ENCODE measurements at places on chromosomes 2 and 18.

DNA sequence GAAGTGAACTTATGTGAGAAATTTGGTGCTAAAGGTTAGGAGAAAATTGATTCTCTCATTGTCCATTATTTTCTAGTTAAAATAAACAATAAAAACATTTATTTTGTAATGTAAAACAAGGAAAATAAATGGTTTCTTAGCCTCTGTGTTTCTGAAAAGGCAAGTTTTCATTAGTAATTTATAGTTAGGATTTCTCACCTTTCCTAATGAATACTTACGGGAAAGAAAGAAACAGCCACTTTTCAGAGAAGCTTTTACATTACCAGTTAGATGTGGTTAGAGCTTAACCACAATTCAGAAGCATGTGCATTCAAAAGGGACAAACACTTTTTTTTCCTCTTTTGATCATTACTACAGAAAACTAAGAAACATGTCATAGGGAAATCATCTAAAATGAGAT is 18.8 kb downstream of the NEMP2 start:
- no peak for DNase-seq

- DNase-seq, result no peak
Observed at GRCh38 chr2:10759151-10759714, 37.8 kb downstream of the ATP6V1C2 start.

DNA sequence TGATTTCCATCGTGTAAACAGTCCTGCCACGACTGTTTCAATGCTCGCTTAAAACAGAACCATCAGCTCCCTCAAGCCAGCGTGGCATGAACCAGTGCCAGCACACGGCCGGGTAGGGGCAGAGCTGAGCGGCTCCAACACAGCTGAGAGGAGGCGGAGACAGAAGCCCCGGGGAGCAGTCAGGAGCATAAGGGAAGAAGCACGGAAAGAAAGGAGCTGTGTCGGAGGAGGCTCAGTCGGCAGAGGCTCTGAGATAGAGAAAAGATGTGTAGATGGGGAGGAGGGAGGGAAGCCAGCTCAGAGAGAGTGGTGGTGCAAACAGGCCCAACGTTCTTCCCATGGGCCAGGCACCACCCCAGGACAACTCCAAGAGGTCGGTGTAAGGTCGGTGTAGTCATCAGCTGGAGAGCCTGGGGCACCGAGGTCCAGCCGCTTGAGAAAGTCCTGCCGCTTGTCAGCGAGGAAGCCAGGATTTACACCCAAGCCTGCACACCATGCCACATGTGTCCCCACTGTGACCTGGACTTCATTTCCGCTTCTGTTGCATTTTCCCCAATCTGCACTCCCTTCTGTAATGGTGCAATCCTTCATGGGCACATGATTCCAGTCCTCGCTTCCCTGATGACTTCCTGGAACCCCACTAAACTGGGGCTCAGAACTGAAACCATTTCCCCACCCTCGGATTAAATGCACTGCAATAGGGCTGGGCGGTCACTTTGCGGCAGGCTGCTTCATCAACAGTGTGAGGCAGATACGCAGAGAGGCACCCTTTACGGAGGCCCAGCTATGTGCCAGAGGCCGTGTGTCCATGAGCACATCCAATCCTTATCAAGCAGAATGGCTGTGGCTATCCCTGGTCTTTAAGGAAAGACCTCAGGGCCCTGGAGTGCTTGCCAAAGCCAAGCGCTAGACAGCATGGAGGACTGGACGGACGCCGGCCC is 43.5 kb downstream of the CYP27C1 start:
- no peak for DNase-seq

- DNase-seq, result no peak
Observed at GRCh38 chr2:71992036-71992435, 155.6 kb downstream of the CYP26B1 start.

- peak; percentile 37 for DNase-seq
Observed at GRCh38 chr18:64444819-64445218, 295.9 kb upstream of the LINC00305 start.

DNA sequence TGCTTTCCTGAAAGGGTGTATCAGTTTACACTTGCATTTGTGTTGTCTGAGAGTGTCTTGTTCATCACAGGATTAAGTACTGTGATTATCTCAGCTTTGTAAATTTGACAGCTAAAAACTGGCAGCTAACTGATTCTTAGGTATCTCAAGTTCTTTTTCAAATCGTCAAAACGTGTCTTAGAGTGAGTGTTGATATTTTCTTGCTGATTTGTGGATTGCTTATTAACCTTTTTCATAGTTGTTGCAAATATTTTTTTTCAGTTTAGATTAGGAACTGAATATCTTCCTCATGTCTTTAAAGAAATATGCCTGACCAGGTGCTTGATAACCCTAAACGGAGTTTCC is 41.9 kb downstream of the LRRFIP1 start:
- DNase-seq, result peak; percentile 66

- DNase-seq, result no peak
Observed at GRCh38 chr2:11618708-11619062, 51.3 kb downstream of the NTSR2 start.

DNA sequence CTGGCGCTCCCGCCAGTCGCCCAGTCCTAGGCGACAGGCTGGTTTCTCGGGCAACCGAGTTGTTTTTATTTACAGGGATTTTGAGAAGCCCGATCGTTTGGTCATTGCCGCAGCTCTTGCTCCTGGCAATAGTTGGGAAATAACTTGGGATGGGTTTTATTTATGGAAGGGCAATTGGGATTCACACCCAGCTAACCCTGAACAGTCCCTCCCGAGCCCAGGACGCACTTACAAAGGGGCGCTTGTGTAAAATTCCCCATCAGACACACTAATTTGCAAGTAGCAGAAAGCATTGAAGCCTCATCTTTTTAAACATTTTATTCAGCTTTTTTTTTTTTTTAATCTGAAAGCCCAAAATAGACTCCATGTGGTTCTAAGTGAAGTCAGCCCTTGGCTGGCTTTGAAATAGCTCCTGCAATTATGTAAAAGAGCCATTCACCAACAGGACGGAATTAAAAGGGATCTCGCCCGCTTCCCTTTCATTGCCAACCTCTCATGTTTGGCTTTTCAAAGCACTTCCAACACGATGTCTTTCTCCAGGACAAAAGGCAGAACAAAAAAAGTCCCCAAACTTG is 3.6 kb upstream of the GBX2 start:
- DNase-seq, result no peak

- DNase-seq, result no peak
Observed at GRCh38 chr2:205780645-205781044, 98.3 kb downstream of the NRP2 start.

GRCh38 chr2:239916205-239917124 is 108.7 kb downstream of the NDUFA10 start:
- no peak for DNase-seq

DNA sequence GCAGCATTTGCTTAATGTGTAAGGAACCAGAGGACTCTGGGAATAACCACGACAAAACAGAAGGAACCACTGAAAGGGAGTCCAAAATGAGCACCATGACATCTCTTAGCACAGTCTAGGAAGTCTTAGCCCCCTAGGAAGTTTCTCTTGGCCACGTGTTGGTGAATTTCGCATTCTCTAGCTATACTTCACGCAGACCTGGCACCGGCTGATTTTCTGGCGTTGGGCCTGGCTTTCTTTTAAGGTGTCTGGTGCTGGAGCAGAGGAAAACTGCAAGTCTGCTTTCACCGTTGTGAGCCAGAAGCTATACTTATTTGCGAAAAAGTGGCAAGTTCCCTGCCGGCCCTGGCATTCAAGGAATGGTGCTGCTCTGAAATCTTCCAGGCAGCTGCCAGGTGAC is 156.9 kb downstream of the COL4A4 start:
- DNase-seq, result no peak

DNA sequence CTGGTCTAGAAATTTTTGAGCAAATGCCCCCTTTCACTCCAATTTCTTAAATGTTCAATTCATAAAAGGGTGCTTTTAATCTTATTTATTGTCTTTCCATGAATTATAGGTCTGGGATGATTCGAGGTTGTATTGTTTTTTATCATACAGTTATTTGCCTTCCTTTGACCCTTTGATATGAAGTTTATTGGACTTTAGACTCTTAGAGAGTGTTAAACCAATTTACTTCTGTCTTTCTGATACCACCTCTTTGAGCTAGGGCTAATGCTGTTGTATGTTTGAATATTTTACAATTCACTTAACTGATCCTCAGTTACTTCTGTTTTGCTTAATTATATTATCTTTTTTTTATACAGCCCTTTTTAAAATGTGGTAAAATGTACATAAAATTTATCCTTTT is 89.6 kb upstream of the CYP20A1 start:
- DNase-seq, result no peak

- DNase-seq, result no peak
Observed at GRCh38 chr2:241300000-241300399, 15.5 kb downstream of the HDLBP start.

- DNase-seq, result no peak
Observed at GRCh38 chr2:216319771-216320170, 52.5 kb downstream of the MARCHF4 start.

GRCh38 chr2:44839771-44840502 is 101.6 kb upstream of the SIX3 start:
- DNase-seq, result no peak

DNA sequence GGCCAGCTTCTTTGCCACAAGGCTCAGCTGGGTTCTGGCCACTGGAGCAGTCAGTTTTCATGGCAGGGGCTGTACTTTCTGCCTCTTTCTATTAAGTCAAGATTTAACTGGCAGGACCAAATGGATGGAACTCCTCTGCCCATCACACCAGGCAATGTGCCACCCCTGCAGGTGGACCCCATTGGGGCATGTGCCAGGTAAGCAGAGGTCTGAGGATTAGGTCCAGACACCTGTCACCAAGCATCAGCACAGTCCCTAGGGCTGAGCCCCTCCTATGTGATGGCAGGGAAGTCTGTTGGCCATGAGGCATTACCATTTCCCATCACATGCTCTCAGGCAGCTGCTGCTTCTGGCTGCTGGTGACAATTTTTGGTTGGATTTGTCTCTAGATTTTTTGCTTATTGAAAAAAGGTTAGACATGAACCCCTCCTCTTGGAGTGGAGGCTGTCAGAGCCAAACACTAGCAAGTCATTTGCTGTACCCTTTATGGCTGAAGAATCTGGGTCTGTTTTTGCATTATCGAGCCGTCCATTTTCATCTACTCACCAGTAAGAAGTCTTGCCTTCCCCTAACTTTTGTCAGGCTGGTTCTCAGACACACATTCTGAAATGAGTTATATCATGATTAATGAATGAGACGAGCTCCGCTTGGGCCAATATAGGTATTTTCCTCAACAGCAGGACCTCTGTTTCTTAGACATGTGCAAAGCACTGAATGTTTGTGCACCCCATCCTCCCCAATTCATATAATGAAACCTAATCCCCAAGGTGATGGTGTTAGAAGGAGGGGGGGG is 328.0 kb downstream of the TSN start:
- DNase-seq, result no peak

DNA sequence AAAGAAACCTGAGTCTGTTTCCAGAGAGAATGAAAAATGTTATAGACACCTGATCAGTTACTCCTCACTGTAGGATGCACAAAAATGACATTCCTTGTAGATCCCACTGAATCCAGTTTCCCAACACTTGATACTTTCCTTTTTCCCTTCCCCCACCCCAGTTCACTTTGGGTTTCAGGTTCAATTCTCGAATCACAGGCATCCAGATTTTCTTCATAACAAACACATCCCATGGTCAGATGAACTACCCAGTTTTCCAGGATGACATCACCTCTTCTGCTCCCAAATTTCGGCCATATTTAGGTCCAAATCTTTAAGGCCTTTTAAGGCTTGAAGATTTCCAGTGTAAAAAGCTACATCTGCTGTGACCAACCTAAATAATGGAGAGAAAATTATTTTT is 51.5 kb downstream of the UGP2 start:
- DNase-seq, result no peak

DNA sequence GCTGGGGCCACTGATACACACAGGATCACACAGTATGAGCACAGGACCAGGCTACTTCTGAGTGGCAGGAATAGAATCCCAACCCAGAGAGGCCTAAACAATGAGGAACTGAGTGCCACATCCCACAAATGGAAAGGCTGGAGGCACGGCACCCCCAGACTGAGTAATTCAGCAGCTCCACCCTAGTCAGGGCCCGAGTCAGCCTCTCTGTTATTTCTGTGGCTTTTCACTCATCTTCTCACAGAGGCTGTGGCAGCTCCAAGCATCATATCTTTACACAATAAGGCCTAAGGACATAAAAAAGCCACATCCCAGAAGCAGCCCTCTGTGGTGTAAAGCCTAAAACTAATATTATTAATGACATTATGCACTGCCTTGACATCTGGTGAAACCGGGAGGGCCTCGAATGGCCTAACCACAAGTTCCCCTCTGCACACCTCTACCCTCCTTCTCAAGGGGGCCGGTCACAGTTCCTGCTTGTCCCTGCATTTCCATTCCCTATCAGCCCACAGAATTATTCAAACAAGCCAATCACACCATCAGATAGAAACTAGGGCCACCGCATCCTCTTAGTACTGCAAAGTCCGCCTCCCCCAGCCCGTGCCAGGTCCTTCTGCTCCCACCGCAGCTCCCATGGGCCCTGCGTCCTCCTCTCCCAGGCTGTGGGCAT is 12.5 kb upstream of the MAL start:
- DNase-seq, result no peak

- DNase-seq, result no peak
Observed at GRCh38 chr2:64063924-64064331, 44.7 kb upstream of the VPS54 start.

GRCh38 chr18:45106331-45106774 is 425.7 kb downstream of the SETBP1 start:
- DNase-seq, result no peak

- DNase-seq, result no peak
Observed at GRCh38 chr18:23127090-23127489, 8.2 kb upstream of the CABLES1 start.

- DNase-seq, result no peak
Observed at GRCh38 chr2:164706522-164706921, 85.2 kb upstream of the GRB14 start.

- DNase-seq, result no peak
Observed at GRCh38 chr2:235570256-235570655, 76.4 kb downstream of the AGAP1 start.

DNA sequence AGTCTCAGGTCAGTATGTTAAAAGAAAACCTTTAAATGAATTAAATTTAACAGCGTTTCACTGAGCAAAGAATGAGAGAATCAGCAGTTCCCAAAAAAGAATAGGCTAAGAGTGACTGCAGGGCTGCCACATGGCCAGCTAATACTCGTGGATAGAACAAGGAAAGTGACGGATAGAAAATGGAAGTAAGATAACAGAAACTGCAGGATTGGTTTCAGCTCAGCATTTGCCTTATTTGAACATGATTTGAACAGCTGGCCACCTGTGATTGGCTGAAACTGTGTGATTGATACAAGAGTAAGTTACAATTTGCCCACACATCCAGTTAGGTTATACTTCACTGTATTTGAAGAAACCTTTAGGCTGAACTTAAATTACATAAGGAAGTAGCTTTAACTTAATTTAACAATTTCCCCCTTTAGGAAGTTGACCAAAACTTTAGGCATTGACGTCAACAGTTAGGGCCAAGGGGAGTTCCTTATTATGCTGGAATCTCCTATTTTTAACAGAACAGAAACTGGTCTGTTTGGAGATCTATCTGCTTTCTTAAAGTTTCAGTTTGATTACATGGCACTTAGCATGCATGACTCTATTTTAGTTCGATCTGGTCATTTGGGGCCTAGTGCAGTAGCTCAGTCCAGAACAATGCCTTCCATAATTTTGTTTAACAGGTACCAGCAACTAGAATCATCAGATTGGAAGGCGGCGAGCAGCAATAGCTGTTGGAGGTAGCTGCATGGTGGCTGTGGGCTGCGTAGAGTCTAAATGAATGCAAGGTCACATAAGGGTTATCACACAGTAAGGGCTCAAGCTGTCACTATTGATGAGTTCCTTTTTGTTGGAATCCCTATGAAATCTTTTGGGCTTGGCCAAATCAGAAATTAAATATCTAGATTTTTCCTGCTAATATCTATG is 143.4 kb downstream of the TRIM43 start:
- no peak for DNase-seq

Data from NCI-H2227 treated with DMSO at 0.1 percent for 48 hours (cell line).